ENCODE measurements at places on chromosomes 3 and 15. TPM values are rescaled to one million over a fixed set of nuclear protein-coding genes. Genes with fewer than 3 reads are reported as not detected.
A peak's percentile ranks its signal among the peaks of the same experiment; 100 is the strongest.

Gene ITPKA
- 3.5 TPM for total RNA-seq

Gene LMOD3
- total RNA-seq, result not detected

Gene AMOTL2
- 0.39 TPM for total RNA-seq

Gene ST8SIA2
- total RNA-seq, result not detected

DNA sequence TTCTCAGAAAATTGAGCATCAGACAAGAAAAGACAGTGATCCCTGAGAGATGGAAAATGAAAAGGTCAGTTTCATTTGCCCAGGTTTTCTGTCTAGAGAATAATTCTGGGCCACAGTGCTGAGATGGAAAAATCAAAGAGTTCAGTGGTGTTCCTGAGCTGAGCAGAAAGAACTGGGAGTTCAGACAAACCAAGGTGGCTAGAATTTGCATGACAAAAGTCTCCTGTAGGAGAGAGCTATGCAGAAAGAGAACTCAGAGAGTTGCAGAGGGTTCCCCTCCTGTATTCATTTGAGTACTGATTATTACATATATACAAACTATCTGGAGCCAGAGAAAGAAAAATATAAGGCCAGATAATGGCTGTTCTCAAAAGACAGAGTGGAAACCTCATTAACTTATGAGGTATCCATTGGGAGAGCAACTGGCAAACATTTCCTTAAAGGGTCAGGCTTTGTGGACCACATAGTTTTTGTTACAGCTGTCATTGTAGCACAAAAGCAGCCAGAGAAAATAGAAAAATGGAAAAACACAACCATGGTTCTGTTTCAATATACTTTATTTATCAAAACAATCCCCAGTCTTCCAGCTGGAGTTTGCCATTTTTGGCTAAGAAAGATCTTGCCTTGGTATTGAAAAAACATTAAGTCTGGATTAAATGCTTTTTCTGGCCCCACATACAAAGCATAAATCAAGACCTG is 1004.1 kb downstream of the TBL1XR1 start:
- H3K27me3 ChIP-seq, result no peaks in the 10 kb centered on the region
- H3K36me3 ChIP-seq, result no peaks in the 10 kb centered on the region
- H3K4me3 ChIP-seq, result no peak overlapping the region
- no peak overlapping the region for H3K27ac ChIP-seq
- H3K4me1 ChIP-seq, result no peaks in the 10 kb centered on the region
- DNase-seq, result no peak

Gene ADAMTS9
- not detected for total RNA-seq

GRCh38 chr3:56357266-56357665 is 111.0 kb downstream of the ERC2 start:
- no peaks in the 10 kb centered on the region for H3K4me1 ChIP-seq
- peaks cover 3% of the 10 kb centered on the region for H3K27me3 ChIP-seq
- no peak for DNase-seq
- no peak overlapping the region for H3K27ac ChIP-seq

Gene RYK
- total RNA-seq, result 16.7 TPM

DNA sequence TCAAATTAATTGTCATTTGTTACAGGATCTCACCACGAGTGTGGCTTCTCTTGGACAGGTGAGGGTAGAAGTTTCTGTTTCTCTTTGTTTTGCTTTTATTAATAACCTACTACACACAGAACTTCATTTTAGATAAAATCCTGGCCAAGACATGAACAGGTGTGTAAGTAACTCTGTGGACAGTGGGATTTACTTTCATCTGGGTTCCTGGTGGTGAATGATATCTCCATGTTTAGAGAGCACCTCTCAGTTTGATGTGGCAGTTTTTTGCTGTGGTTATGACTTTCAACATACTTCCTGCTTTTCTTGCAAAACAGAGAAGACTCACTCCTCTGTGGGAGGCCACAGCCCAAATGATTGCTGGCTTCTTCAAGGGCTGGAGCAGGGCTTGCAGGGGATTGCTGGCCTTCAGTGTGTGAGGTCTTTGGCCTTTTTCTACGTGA is 71.1 kb upstream of the XCR1 start:
- peaks cover 42% of the 10 kb centered on the region for H3K4me1 ChIP-seq
- peak overlapping the region; percentile 85 for H3K27ac ChIP-seq
- H3K36me3 ChIP-seq, result peaks cover 13% of the 10 kb centered on the region
- DNase-seq, result peak; percentile 76

Gene EIF2A
- total RNA-seq, result 131 TPM

DNA sequence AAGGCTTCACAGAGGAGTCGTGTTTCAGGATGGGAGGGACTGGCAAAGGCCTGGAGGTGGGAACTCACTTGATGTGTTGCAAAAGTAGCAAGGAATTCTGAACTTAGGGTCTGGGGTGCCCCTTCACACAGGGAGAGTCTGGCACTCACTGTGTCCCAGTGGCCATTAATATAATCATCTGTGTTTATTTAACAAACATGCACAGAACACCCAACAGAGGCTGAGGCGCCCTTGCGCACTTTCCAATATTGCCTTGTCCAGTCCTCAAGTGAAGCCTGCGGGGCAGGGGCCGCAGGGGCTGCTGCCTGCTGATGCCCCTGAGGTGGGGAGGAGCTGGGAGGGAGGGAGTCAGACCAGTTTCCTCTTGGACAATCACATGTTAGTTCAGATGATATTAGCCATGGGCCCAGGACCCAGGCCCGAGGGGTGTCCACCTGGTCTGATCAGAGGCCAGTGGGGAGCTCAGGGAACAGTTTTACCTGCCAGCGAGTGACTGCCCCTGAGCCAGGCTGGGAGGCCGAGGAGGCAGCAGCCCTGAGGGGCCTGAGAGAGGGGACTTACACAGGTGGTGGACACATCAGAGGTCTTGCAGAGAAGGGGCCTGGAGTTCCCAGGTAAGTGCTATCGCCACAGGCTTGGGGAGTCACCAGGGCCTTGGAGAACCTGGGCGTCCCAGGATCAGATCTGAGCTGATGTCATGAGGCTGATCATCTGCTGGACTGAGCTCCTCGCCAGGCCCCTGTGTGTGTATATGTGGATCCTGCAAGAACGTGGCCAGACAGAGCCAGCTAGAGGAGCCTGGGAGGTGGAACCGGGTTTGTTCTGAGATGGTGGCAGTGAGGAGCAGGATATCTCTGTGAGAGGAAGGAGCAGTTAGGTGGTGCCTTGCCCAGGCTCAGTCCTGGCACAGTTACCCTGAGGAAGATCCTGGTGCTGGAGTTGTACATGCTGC is 13.8 kb upstream of the TXNRD3 start:
- no peak overlapping the region for H3K4me3 ChIP-seq
- DNase-seq, result no peak
- H3K27me3 ChIP-seq, result peaks cover 2% of the 10 kb centered on the region
- H3K4me1 ChIP-seq, result peaks cover 5% of the 10 kb centered on the region
- no peak overlapping the region for H3K27ac ChIP-seq

Gene POPDC2
- total RNA-seq, result 2.1 TPM

GRCh38 chr3:464255-464654 is 267.7 kb downstream of the CHL1 start:
- H3K4me3 ChIP-seq, result no peak overlapping the region
- DNase-seq, result no peak
- no peaks in the 10 kb centered on the region for H3K4me1 ChIP-seq
- H3K36me3 ChIP-seq, result no peaks in the 10 kb centered on the region

Gene TMEM108
- total RNA-seq, result not detected

Gene TPRG1
- 11.5 TPM for total RNA-seq

DNA sequence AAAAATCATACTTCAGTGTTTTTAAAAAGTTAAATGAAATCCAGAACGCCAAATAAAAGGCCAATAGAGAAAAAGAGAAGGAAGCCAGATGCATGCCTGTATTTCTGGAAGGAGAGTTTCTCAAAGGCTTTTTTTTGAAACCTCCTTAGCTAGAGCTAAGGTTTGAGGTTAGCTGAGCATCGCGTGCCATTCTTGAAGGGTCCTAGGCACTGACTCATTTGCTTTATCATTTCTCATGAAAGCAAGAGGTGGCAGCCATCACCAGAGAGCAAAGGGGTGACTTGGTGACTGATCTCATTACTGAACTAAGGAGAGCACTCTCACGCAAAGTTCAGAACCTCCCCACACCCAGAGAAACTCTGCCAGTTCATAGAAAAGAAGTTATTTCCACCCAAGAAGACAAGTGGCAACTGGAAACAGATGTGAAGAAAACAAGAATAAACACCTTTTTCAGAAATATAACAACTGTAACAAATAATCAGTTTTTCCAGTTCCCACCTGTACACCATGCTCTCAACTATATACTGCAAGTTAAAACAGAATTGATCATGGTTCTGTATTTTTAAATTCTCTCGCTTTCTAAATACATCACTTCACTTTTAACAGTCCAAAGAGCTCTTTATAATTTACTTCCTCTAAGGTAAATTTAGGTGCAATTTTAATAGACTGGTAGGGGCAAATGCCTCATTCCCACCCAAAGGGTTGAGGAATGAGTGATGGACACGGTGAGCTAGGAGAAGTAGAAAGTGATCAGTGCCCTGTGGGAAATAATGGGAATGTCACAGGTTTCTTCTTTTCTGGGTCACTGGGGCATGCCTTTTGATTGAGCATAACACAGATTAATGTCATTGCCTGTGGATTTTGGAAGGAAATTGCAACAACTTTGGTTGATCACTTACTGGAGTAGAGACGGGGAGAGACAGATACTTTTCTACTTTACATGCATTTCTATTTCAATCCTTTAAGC is 24.7 kb downstream of the GPR15 start:
- H3K4me3 ChIP-seq, result peak overlapping the region; percentile 74
- H3K27me3 ChIP-seq, result peaks cover 3% of the 10 kb centered on the region
- peak; percentile 88 for DNase-seq
- peak overlapping the region; percentile 98 for H3K27ac ChIP-seq
- peaks cover 80% of the 10 kb centered on the region for H3K4me1 ChIP-seq
- H3K36me3 ChIP-seq, result peaks cover 16% of the 10 kb centered on the region

Gene SI
- not detected for total RNA-seq

Gene CNTN4
- total RNA-seq, result not detected

DNA sequence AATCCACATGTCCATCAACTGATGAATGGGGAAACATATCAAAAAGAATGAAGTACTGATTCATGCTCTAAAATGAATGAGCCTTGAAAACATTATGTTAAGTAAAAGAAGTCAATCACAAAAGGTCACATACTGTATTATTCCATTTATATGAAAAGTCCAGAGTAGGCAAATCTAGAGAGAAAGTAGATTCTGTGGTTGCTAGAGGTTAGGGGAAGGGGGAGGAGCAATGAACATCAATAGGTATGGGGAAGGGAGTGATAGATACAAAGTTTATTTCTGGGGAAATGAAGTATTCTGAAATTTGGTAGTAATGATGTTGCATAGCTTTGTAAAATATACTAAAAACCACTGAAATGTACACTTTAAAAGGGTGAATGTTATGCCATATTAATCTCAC is 14.5 kb downstream of the SERP1 start:
- no peaks in the 10 kb centered on the region for H3K27me3 ChIP-seq
- no peak for DNase-seq
- H3K4me3 ChIP-seq, result no peak overlapping the region

- H3K4me3 ChIP-seq, result no peak overlapping the region
- no peaks in the 10 kb centered on the region for H3K36me3 ChIP-seq
- H3K27ac ChIP-seq, result no peak overlapping the region
- no peak for DNase-seq
- no peaks in the 10 kb centered on the region for H3K4me1 ChIP-seq
- H3K27me3 ChIP-seq, result no peaks in the 10 kb centered on the region
Measured at GRCh38 chr3:72673011-72673771, 175.1 kb downstream of the SHQ1 start.

GRCh38 chr3:154275965-154276364 is 48.3 kb downstream of the DHX36 start:
- no peaks in the 10 kb centered on the region for H3K4me1 ChIP-seq
- no peak overlapping the region for H3K4me3 ChIP-seq
- H3K27ac ChIP-seq, result no peak overlapping the region
